ENCODE measurements at places on chromosomes 4 and X.

- DNase-seq = no peak
These were observed 43.1 kb upstream of the MXD4 start for GRCh38 chr4:2304877-2305561.

- DNase-seq = no peak
These were observed 23.5 kb downstream of the CHM start for GRCh38 chrX:86023811-86024210.

DNA sequence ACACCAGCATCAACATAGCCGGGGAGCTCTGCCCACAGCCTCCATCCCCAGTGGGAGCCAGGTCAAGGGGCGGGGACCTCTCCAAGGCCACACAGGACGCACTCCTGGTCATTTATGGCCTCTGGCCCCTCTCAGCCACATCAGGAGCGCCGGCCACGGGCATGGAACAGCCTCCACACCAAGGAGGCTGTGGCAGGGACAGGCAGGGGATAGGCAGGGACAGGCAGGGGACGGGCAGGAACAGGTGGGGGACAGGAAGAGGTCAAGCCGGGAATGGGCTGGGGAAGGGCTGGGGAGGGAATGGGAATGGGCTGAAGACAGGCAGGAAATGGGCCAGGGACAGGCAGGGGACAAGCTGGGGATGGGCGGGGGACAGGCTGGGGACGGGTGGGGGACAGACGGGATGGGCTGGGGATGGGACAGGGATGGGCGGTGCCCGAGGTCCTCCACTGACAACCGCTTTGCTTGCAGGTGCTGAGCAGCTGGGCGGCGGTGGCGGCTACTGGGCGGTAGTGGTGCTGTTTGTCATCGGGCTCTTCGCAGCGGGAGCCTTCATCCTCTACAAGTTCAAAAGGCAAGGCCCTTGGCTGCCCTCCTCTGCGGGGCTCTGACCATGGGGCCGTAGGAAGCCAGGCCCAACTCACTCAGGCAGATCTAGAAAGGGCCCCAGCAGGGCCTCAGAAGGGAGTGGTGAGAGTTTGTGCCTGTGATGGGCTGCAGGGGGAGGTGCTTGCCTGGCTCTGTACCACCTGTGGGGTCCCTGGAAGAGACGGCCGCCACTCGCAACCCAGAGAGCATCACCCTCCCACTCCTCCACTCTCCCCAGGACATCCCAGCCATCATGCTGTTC lies 205.6 kb downstream of the AFAP1 start:
- DNase-seq = no peak

DNA sequence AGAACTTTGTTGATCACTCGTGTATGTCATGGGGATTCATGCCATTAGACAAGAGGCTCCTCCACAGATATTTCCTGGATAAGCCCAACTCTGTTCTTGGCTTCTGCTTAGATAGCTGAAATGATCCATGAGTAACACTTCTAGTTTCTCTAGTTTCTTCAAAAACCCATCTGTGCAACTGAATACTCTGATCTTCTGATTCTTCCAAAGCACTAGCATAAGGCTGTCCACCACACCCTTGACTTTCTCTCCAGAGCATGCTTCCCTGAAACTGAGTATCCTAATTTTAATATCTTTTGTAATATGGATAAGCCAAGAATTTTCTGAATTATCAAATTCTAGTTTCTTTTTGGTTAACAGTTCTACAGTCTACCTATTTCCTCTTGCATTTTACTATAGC lies 118.6 kb upstream of the TAPT1 start:
- no peak for DNase-seq

DNA sequence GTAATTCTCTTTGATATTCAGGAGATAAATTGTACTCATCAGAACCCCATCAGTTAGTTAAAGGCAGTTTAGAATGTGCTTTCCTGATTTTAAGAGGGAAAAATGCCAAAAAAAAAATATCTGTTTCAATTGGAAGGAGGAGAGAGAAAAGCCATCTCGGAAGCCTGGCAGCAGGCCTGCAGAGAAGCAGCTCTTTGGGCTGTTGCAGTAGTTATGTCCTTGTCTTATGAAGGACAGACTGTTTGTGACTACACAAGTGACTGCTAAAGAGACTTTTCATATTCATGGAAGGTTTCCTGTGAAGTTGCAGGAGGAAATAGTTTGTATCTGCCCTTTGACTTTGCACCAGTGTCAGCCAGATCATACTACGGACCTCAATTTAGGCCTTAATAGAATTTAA lies 88.8 kb downstream of the DCLK2 start:
- DNase-seq = no peak

DNA sequence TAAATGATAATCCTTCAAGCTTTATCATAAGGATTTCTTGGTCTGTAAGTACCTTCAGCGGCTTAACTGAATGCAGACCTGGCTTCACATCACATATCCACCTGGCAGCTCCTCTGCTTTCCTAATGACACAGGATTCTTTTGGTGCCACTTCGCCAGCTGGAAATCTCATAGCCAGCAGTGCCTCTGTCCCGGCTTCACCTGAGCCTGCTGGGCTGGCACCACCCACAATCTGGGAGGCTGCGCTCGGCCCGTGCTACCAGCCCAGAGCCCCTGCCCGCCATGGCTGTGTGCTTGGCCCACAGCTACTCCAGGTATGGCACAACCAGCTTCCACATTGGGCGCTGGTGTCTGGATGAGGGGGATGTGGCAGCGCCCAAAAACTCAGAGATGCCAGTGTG lies 37.4 kb downstream of the SPRY1 start:
- DNase-seq = no peak

DNA sequence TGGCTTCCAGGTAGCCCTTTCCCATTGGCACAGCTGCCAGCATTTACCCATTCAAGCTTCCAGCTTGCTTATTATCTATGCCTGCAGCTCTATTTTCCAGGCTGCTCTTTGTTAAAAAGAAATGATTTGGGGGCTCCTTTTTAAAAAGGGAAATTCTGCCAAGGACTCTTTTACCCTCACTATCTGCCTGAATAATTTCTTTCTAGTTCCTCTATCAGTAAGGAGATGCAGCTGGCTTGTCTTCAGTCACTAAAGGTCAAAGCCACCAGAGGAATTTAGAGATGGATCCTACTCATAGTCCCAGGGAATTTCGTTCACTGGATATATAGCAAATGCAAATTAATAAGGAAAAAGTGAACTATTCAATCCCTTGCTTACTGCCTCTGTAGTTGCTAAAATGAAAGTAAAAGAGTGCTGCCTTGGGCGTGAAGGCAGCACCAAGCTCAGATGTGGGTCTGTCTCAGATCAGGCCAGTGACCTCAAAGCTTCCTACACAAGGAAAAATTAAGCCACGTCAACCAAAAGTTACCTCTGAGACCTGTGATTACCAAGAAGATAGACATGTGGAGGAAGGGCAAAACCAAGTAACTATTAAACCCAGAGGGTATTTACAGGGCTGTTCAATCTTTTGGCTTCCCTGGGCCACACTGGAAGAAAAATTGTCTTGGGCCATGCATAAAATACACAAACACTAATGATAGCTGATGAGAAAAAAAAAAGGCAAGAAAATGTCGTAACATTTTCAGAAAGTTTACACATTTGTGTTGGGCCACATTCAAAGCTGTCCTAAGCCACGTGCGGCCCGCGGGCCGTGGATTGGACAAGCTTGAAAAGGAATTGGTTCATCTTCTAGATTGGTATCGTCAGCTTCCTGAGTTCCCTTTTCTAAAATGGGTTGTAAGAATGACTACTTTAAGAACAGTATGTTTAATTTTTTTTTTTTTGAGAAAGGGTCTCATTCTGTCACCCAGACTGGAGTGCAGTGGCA lies 5.3 kb downstream of the ARSF start:
- DNase-seq = no peak

DNA sequence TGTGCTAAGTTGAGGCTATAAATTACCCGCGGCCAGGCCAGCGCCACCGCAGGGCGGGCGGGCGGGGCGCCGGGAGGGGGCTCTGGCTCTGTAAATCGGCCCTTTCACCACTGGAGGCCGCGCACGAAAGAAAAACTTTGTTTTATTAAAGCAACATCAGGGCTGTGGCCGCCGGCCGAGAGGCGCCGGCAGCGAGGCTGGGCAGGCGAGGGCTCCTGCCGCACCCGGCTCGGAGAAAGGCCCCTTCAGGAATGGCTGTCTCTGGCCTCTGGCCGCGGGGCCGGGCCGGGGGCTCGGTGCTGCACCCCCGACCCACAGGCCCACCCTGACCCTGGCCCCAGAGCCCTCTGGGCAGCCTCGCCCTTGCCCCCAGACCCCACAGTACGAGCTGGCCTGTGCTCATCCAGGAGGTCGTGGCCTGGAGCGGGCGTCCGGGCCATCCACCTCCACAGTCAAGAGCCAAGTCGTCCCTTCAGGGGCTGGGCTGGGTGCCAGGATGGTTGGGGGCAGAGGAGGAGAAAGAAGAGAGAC lies 29.5 kb upstream of the FGFR3 start:
- DNase-seq = no peak

DNA sequence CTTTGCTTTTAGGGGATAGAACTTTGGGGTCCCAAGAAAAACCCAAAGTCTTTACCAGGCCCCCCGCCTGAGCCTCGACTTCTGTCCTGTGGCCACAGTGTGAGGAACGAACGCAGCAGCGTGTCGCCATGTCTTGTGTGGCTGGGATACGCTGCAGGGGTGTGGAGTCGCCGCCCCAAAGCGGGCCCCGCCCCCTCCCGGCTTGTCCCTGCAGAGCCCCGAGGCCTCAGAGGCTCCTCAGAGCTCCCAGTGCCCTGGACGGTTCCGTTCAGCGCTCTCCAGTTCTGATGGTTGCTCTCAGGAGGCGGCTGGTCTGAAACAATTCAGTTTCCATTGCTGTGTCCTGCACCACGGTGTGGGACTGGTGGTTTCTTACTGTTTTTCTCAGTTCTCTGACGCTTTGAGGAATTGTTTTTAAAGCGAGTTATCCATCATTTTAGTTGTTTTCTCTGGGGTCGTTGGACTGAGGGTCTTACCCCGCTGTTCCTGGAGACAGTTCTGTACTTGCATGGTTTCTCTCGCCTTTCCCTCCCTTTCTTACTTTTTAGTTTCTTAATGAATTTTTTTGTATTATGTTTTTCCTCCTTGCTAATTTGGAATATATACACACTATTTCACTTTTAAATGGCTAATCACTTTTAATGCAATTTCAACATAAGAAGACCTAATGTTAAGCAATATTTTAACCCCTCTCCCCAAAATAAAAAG lies 1.6 kb upstream of the IDUA start:
- DNase-seq = no peak

Data from NCI-H2171 treated with DMSO at 0.1 percent for 48 hours (cell line).